ENCODE measurements at places on chromosomes 12 and 14. TPM values are rescaled to one million over a fixed set of nuclear protein-coding genes. Genes with fewer than 3 reads are reported as not detected.

TXNRD1 gene
- 70.5 TPM for polyA plus RNA-seq

KRT74 gene
- polyA plus RNA-seq = 0.35 TPM

STAC3 gene
- polyA plus RNA-seq = 0.59 TPM

ADIPOR2 gene
- polyA plus RNA-seq = 18.8 TPM

OR4E2 gene
- polyA plus RNA-seq = not detected

RERG gene
- polyA plus RNA-seq = 4.2 TPM

TSPAN8 gene
- 6.8 TPM for polyA plus RNA-seq

TTC8 gene
- 51.0 TPM for polyA plus RNA-seq

FBRSL1 gene
- 0.17 TPM for polyA plus RNA-seq

SERPINA5 gene
- polyA plus RNA-seq = not detected

ZFHX2 gene
- polyA plus RNA-seq = 1.7 TPM

PTGER2 gene
- not detected for polyA plus RNA-seq

ARL1 gene
- 126 TPM for polyA plus RNA-seq

FAR2 gene
- 45.5 TPM for polyA plus RNA-seq

HEATR5A gene
- polyA plus RNA-seq = 11.2 TPM

TOMM20L gene
- not detected for polyA plus RNA-seq

PPP1R13B gene
- polyA plus RNA-seq = 5.8 TPM

CNTN1 gene
- polyA plus RNA-seq = 141 TPM

SLC15A5 gene
- polyA plus RNA-seq = not detected

FSCB gene
- polyA plus RNA-seq = not detected

DPPA3 gene
- polyA plus RNA-seq = not detected

KRT73 gene
- polyA plus RNA-seq = not detected

CCDC196 gene
- polyA plus RNA-seq = 0.65 TPM

MYG1 gene
- polyA plus RNA-seq = 60.1 TPM

SLC16A7 gene
- polyA plus RNA-seq = 18.6 TPM
